HCT116 (cell line): ENCODE measurements at places on chromosomes 2 and 18. TPM values are rescaled to one million over a fixed set of nuclear protein-coding genes. Genes with fewer than 3 reads are reported as not detected.

DNA sequence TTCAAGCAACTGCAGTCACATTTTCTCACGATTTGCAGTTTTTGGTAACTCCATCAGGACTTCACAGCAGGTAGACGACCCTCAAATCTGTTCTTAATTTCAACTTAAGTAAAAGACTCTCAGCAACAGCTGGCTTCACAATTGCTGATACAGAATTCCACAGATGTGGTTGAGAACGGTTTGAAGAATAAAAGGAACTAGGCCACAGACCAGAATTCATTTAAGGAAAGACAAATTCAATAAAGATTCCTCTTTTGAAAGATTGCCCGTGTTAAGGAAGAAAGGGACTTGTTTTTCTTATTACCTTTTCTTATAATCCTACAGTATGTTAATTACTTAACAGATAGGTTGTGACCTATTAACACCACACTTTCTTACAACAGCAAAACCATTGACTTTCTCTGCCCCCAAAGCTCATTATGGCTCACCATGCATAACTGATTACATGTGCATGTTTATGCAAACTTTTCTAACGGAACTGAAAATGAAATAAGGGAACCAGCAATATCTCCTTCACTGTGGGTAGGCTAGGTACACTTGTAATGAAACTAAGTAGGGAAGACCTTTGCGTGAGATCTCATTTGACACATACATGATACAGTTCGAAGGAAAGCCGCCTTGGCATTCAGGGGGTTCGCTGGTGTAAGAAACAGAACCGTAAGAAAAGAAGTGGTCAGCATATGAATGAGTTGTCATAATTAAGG is 4.7 kb upstream of the ZNF516 start:
- no peak for DNase-seq

GRCh38 chr18:8290435-8290834 is 318.8 kb upstream of the RAB12 start:
- DNase-seq = no peak

GRCh38 chr2:74021407-74021755 is 36.7 kb downstream of the TET3 start:
- DNase-seq = no peak

GRCh38 chr2:175698061-175698460 is 304.0 kb downstream of the LNPK start:
- DNase-seq = no peak

- no peak for DNase-seq
These were observed 106.3 kb downstream of the RNF144A start for GRCh38 chr2:7023542-7023941.

DNA sequence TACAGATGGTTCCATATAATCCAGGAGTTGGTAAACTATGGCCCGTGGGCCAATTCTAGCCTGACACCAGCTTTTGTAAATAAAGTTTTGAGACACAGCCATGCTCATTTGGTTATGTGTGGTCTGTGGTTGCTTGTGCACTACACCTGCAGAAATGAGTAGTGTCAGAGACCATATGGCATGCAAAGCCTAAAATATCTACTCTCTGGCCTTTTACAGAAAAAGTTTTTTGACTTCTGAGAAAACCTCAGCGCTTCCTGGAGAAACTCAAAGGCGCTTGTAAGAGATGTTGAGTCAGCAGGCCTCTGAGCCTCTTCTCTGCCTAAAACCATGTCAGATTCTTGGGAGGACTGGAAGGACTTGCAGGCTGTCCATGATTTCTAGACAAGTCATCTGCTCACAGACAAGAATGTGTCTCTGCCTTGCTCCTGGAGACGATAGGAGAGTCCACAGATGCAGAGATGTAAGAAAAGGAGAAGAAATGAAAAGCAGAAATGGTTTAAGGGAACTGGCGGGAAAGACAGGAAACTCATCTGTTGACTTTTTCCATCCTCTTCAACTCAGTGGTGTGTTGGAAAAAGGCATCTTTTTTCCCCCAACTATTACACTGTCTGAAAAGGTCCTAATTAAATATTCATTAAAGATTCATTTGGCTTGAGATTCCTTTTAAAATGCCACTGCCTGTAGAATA is 5.2 kb downstream of the TTC39C start:
- DNase-seq = no peak

- no peak for DNase-seq
These were observed 60.1 kb upstream of the NEDD4L start for GRCh38 chr18:57983965-57984364.

DNA sequence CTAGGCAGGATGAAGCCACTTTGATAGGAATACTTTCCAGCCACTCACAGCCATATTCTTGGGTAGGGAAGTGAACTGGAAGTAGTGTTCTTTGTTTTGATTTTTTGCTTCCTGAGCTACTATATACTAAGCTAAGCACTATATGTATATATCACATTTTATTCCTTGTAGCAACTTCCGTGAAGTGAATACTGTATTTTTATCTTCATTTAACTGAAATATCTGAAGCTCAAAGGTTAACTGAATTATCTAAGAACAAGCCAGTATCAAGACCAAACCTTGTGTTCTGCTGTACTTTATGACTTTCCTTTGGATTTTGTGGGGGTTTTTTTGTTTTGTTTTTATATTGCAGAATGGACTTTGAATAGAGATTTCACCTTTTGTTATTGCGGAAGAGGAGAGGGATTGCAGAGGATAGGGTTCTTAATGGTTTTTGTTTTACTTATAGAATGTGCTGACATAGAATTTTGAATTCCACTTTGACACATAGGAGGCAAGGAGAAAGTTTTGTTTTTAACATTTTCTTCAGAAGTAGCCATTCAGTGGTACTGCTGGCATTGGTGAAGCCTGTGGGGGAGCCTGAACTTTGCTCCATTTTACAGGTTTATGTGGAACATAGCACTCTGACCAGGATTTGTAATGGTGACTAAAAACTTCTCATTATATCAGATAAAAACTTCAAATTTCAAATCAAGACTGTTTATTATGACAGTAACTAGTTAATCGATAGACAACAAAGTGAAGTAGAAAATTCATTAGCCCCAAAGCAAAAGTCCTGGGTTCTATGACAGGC is 24.1 kb upstream of the RNF138 start:
- no peak for DNase-seq

- no peak for DNase-seq
These were observed 172.5 kb downstream of the FIGN start for GRCh38 chr2:163563336-163563735.

GRCh38 chr2:45070113-45070652 is 60.9 kb upstream of the SIX2 start:
- no peak for DNase-seq

GRCh38 chr2:160498137-160498536 is 4.5 kb upstream of the RBMS1 start:
- DNase-seq = no peak

DNA sequence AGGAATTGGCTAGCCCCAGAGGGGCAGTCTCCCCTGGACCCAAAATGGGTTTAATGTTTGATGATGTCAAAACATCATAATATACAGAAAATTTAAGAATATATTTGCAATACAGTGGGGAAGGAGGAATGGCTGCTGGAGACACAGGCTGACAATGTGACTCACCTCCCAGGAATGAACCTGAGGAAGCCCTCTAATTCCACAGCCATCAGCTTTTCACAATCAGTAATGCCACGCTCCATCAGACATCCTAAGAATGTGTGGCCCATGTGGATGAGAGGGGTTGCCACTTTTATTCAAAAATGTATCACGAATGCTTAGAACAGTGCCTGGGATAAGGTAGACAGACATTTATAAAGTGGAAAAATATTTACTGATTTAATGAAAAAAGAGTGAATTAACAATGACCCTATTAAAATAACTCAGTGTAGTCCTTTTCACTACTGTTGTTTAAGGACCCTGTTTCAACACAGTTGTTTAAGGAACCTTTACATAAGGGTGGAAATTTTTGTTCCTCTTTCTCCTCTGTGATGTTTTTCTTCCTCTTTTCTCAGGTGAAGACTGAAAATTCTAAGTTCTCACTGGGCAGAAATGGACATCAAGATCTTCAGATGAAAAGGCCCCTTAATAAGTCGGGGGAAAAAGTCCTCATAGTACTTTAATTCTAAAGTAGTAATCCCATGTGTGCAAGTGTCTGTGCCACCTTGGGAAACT is 17.5 kb upstream of the TMEM163 start:
- peak; percentile 3 for DNase-seq

DNA sequence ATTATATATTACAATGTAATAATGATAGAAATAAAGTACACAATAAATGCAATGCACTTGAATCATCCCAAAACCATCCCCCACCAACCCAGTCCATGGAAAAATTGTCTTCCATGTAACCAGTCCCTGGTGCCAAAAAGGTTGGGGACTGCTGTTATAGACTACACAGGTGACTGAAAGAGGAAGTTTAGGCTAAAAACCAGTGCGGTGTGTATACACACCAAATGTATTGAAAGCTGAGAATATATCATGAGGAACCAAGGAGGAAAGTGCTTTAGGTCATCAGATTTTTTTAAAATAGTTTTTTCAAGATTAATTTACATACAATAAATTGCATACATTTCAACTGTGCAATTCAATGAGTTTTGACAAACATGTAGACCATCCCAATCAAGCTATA is 20.5 kb upstream of the C1D start:
- no peak for DNase-seq

GRCh38 chr2:236636714-236637470 is 67.3 kb downstream of the ACKR3 start:
- DNase-seq = no peak

DNA sequence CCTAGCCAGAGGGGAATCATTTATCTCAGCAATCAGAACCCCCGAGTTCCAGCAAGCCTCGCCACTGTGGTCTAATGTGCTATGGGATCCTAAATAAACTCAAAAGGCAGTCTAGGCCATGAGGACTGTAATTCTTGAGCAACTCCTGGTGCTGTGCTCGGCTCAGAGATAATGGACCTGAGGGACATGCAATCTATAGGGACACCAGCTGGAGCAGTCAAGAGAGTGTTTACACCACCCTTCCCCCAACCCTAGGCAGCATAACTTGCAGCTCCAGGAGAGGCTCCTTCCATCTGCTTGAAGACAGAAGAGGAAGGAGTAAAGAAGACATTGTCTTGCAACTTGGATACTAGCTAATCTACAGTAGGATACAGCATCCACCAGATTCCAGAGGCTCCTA is 225.5 kb upstream of the KLHL14 start:
- no peak for DNase-seq

DNA sequence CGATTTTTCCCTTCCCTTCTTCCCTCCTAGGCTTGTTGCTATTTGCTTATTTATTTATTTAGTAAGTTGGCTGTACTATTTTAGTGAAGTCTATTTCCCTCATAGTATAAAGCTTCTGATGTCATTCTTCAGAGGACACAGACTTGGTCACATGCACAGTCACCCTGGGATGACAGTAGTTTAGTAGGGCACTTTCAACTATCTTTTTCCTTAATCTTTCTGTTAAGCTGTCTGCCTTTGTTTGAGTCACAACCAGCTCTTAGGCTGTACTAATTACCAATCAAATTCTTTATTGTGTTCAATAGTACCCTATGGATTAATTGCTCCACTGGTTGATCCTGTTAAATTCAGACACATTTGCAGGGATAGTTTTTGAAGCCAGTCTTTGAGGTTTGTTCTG is 26.9 kb upstream of the RAB31 start:
- DNase-seq = no peak

DNA sequence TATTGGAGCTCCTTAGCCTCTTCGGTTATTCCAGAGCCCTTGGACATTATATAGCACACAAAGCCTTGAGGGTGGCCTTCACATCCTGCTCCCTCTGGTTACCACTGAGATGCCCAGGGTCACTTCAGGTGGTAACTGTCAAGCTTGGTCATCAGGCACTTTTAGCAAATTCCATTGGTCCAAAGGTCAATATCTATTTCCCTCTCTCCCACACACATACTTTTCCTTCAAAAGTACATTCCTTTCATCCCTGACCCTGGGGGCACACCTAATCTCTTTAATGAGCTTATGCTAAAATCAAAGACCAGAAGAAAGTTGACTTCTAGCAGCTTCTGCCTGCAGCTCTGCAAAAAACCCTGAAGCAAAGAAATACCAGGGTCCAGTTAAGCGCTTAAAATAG is 172.0 kb upstream of the NRP2 start:
- DNase-seq = no peak

- DNase-seq = no peak
These were observed 640.2 kb upstream of the POU3F3 start for GRCh38 chr2:104213758-104214157.

- DNase-seq = no peak
These were observed 554 bp downstream of the PFN4 start for GRCh38 chr2:24122366-24123194.

DNA sequence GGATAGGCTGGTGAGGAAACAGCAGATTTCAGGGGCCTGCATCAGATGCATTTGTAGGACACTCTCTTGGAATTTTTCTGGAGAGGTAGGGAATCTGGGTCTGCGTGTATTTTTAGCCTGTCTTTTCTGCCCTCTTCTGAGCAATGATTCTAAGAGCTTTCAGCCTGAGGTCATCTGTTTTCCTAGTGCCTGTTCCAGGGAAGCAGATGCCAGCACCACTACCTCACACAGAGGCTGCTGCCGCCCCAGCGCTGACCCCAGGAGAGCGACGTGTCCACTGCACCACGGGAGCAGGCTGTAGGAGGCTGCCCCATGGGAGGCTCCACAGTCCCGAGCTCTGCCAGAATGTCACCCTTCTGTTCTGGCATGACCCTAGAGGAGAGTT is 316.5 kb downstream of the CYP26B1 start:
- no peak for DNase-seq

DNA sequence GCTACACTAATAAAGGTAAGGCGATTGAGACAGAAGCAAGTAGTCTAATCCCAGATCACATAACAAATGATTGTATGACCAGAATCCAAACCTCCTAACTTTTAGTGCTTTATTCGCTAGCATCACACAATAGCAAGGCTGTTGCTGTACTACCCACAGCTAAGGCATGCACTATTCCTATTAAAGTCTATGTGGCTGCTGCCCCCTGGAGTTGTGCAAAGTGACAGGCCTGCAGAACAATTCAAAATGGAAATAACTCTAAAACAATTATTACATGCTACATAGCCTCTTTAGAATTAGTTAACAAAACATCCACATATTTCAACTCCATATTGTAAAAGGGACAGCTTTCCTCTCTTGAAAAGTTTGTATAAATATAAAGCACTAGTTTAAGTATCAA is 6.0 kb downstream of the ERBB4 start:
- DNase-seq = no peak

GRCh38 chr2:203492965-203493364 is 42.1 kb downstream of the RAPH1 start:
- no peak for DNase-seq

TBR1 gene
- total RNA-seq = 0.17 TPM

PLCL1 gene
- total RNA-seq = 0.07 TPM

RAX gene
- not detected for total RNA-seq

TUBB6 gene
- 87.4 TPM for total RNA-seq

GYPC gene
- total RNA-seq = 0.66 TPM

PIEZO2 gene
- 0.34 TPM for total RNA-seq

ARL5A gene
- total RNA-seq = 74.4 TPM

CNDP2 gene
- total RNA-seq = 112 TPM

BMP10 gene
- total RNA-seq = not detected

LPIN1 gene
- 16.7 TPM for total RNA-seq

KCMF1 gene
- 119 TPM for total RNA-seq

UGT1A6 gene
- total RNA-seq = not detected

ASB18 gene
- total RNA-seq = not detected

RAB31 gene
- total RNA-seq = 46.9 TPM

GALR1 gene
- not detected for total RNA-seq

RFTN2 gene
- not detected for total RNA-seq
